HS-5 (cell line): ENCODE measurements at places on chromosomes 4 and X.

- no peak for DNase-seq
Observed at GRCh38 chr4:7652451-7652881, 217.7 kb upstream of the PSAPL1 start.

DNA sequence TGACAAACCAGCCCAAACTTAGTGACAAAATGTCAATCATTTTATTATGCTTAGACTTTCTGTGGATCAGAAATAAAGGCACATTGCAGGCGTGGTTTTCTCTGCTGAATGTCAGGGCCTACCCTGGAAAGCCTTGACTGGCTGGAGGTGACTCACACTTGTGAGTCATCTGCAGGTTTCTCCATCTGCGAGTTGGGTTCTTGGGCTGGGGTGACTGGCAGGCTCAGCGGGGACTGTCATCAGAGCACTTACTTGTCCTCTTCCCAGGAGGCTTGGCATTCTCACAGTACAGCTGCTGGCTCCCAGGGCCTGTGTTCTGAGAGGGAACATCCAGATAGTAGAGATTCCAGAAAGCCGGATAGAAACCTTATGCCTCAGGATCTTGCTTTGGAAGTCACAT is 153.8 kb upstream of the AGA start:
- DNase-seq, result peak; percentile 57

DNA sequence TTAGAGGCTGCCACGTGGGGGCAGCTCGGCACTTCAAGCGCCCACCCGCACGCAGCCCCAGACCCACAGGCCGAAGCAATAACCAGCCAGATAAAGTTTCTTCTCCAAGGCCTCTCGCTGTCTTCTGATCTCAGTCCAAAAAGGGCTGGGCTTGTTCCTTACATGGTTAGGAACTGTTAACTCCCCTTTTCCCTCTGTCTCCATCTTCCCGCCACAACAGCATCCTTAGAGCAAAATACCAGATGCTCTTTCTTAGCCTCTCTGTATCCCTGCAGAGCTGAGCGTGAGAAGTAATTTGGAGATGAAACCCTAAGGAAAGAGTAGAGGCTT is 23.4 kb upstream of the KIAA1210 start:
- no peak for DNase-seq

GRCh38 chrX:150565551-150565950 is 2.9 kb upstream of the MTM1 start:
- DNase-seq, result no peak

- DNase-seq, result no peak
Observed at GRCh38 chrX:69150281-69150960, 14.8 kb downstream of the PJA1 start.
